ENCODE measurements at places on chromosomes 11 and 22.

DNA sequence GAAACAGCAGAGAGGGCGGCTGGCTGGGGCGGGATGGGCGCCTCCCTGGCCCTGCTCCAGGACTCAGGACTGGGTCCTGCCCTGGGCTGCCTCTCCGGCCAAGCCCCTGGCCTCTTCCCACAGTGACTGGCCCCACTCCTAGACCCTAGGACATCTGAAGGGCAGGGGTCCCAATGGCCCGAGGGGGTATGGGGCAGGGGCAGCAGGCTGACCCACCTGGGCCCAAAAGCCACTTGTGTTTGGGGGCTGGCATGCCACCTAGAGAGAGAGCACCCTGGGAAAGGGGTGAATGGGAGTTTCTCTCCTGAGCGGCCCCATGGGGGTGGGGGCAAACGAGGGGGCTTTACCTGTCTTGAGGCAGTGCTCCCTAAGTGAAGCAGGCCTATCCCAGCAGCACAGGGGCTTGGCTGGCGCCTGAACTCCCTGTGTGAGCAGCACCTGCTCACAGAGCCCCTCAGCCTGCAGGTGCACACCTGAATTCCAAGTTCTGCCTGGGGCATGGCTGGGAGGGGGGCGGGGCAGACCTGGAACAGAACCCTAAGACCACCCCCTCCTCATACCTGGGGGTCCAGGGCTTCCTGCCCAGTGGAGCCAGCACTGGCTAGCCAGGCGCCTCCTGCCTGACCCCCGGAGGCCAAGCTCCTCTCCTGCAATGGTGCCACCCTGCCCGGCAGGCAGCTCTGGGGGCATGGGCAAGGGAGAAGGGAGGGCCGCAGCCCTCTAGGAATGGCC, 16.9 kb downstream of the DUSP8 start:
- DNase-seq = no peak

- peak; percentile 31 for DNase-seq
These were observed 1.3 kb downstream of the TP53I11 start for GRCh38 chr11:44949160-44950030.

GRCh38 chr11:118186346-118187107, 10.1 kb upstream of the SCN2B start:
- DNase-seq = no peak

DNA sequence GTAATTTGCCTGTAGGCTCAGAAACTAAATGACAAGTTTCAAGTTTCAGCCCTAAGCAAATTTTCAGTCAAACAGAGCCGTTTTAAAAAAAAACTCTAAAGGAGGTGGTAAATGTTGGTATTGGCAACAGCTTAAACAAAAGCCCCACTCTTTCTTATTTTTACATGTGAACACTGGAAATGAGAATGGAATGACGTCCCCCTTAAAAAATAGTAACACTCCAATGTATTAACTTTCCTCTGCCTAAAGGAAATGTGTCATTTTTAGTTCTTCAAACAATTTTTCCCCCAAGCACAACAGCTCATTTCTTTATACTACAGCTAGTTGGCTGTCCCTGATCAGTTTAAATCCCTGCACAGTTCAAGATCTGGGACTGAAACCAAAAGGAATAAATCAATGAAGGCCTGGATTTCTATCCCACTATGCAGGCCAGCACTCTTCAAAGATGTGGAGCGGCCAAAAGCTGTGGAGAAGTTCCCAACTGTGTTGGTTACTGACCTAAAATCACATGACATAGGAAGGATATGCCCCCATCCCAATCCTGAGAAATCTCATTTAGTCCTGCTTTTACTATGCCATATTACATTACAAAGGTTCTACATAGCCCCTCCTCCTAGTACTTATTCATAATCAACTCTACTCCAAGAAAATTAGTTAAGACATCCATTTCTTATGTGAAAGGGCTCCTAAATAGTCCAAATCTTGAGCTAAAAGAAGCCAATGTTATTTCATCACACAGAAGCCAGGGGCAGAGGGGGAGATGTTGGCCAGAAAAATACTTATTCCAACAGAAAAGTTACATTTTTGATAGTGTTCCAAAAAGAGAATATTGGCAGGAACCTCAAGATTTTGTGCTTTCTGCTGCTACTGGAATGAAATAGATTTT, 95.9 kb downstream of the CADM1 start:
- no peak for DNase-seq

- no peak for DNase-seq
These were observed 1470.8 kb upstream of the TENM4 start for GRCh38 chr11:80911666-80912065.

DNA sequence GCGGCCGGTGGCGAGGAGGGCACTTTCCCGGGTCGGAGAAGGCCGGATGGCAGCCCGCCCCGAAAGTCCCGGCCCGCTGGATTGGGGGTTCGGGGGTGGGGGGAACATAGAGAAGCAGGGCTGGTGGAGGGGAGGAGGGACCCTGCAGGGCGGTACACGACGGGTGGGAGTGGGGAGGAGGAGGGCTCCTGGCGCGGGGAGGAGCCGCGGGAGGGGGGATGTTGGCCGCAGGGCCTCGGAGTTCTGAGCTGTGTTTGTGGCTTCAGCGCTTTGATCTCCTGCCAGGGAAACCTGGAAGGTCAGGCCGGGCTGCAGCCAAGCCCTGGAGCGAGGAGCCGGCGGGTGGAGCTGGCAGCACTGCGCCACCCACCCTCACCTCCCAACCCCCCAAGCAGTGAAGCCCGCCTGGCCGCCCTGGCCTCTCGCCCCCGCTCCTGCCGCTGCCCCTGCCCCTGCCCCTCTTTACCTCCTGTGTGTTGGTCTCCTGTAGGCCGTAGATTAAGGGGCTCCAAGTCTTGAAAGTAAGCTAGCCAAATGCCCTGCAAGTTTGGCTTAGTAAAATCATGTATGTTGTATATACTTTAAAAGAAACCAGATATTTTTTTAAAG, 30.9 kb downstream of the C22orf31 start:
- DNase-seq = peak; percentile 87

GRCh38 chr11:133795088-133795487, 50.2 kb downstream of the SPATA19 start:
- no peak for DNase-seq

- no peak for DNase-seq
These were observed 33.9 kb downstream of the SWAP70 start for GRCh38 chr11:9697766-9698165.

- no peak for DNase-seq
These were observed 118.8 kb downstream of the LUZP2 start for GRCh38 chr11:24615451-24616160.

- DNase-seq = peak; percentile 31
These were observed 23.9 kb upstream of the TCF20 start for GRCh38 chr22:42294034-42294985.

- peak; percentile 48 for DNase-seq
These were observed 21.1 kb downstream of the SERPINH1 start for GRCh38 chr11:75582895-75583717.

DNA sequence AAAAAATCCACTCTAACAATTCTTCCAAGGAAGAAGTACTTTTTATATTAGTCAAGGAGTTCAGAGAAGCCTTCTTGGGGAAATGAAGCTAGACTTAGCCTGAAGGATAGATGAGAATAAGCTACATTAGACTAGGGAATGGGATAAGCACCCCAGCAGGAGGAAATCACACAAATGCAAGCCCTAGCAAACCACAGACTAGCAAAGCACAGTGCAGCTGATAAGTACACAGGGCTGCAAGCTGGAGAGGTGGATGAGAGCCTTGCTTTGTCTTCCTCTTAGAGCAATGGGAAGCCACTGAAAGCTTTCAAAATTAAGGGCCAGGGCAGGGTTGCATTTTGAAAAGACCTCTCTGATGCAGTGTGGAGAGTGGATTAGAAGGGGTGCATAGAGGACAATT, 946.2 kb downstream of the LRRC4C start:
- no peak for DNase-seq

GRCh38 chr11:1557051-1557884, 14.8 kb downstream of the DUSP8 start:
- DNase-seq = no peak

GRCh38 chr22:32389685-32390084, 22.4 kb downstream of the RTCB start:
- DNase-seq = peak; percentile 28

- no peak for DNase-seq
These were observed 1.9 kb downstream of the RDX start for GRCh38 chr11:110294509-110294908.

DNA sequence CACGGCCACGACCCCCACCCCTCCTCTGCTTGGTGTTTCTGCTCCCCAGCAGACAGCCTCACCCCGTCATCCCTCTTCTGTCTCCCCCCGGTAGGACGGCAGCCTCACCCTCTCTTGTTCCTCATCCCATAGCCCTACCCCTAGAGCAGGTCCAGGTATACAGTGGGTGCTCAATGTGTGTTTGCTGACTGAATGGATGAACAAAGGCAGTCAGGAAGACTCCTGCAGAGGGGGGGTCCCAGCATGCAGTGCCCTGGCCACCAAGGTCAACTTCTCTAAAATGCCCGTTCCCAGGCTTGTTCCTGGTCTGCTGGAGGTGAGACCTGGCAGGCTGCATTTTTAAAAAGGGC, 34.7 kb upstream of the FADD start:
- no peak for DNase-seq

DNA sequence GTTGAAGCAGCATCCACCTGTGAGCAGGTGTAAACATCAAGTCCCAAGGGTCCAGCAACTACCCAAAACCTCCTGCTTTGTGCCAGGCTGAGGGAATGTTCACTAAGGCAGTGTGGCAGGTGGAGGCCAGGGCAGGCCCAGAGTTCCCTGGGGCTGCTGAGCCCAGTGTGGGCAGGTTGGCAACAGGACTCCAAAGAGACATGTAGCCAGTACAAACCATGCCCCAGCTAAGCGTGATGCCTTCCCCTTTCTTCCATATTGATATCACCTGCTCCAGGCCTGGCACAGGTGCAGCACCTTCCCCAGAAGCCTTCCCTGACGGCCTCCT, 30.0 kb upstream of the SCUBE2 start:
- DNase-seq = no peak

- no peak for DNase-seq
These were observed 198.1 kb upstream of the SEZ6L start for GRCh38 chr22:25970999-25971811.

- DNase-seq = peak; percentile 93
These were observed 17.1 kb upstream of the SYTL2 start for GRCh38 chr11:85827748-85828639.

- DNase-seq = no peak
These were observed 6.1 kb upstream of the NAP1L4 start for GRCh38 chr11:2998073-2998850.

GRCh38 chr22:48491451-48491941, 1336.2 kb downstream of the BRD1 start:
- no peak for DNase-seq

GRCh38 chr22:30247561-30247960, 1.0 kb upstream of the LIF start:
- DNase-seq = no peak

DNA sequence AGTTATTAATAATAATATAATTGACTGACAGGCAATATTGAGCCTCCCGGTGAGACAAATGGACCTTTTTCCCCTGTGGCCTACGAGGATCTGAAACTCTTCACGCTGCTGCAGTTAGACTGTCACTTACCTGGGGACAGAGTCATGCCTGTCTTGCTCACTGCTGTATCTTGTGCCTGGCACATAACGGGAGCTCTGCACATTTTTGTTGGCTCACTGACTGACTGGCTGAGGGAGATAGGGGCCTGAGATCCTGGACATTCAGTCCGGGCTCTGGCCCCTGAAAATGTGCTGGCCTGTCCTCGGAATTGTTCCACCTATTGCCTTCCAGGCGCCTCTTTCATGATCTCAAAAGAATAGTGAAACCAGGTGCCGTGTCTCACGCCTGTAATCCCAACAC, 743 bp upstream of the CD3D start:
- no peak for DNase-seq

DNA sequence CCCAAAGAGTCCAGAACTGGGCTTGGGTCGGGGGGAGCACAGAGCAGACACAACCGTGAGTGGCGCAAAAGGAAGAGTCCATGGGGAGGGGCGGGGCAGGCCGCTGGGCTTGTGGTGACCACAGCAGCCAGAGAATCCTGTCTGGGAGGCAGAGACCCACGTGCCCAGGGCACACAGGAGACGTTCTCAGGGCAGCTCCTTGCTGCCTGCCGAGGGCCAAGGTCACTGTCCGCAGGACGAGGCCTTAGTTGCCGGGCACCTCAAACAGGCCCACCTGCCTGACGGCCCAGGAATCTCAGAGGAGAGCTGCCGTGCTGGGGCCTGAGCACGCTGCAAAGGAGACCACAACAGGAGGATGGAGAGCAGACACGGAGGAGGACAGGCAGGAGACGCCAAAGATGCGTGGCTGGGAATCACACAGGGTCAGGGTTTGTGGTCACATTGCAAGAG, 87.8 kb downstream of the MYEOV start:
- no peak for DNase-seq

- no peak for DNase-seq
These were observed 168.3 kb downstream of the BRD1 start for GRCh38 chr22:49659281-49659923.

DNA sequence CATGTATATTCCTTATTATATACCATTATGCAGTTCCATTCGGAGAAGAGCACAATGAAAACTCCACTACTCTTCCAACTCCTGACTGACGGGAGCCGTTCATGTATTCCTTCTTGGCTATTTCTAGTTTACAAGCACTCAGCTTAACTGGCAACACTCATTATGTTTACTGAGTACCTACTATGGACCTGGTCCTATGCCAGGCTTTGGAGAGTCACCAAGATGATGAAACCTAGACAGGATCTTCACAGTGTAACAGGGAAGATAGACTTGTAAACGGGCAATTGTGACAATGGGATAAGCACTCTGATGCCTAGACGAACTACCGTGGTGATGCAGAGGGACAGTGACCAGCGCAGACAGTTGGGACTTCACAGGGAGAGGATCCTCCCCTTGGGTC, 22.3 kb upstream of the ST3GAL4 start:
- DNase-seq = no peak

DNA sequence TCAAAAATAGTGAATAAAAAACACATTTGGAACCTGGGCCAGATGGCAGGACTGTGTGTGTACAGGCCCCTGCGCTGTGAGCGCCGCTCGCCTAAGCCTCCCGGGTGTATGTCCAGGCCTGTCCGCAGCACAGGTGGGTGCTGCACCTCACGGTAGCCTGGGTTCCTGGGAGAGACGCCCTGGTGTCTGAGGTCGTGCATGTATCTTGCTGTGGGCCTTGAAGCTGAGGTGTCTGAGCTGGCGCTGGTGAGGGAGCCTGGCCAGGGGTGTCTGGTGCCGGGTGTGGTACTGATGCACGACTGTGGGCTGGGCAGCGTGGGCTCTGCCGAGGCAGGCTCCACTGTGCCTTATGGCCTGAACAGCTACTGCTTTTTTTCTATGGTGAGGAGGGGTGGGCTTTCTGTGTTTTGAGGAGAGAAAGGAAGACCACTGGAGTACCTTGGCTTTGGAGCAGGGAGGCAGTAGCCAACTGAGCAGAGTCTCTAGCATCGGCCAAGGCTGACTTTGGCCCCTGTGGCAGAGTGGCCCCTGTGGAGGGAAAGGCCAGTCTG, 4.2 kb upstream of the ZDHHC8 start:
- no peak for DNase-seq

GRCh38 chr11:31236143-31236542, 133.4 kb downstream of the DCDC1 start:
- peak; percentile 9 for DNase-seq

DNA sequence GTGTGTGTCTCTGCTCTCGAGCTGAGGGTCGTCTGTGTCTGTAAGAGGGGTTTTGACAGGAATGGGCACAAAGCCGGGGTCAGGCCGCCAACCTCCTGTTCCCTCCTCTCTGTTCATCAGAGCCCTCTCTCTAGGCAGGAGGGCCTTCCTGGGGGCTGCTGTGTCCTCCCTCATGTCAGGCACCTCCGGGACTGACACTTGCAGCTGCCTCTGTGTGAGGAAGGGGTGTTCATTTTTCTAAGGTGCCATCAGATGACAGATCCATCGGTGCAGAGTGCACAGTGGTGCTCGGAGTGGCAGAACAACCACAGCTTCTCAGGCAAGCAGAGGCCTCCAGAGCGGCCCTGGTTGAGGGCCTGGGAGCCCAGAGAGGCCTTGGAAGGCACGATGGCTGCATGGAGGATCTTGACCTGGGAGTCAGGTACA, 265.4 kb upstream of the B3GAT1 start:
- no peak for DNase-seq
